Colonic mucosa (tissue), 4 donors: ENCODE measurements at places on chromosomes 13 and 19. TPM values are rescaled to one million over a fixed set of nuclear protein-coding genes. Genes with fewer than 3 reads are reported as not detected.
A peak's percentile ranks its signal among the peaks of the same experiment; 100 is the strongest.

DNA sequence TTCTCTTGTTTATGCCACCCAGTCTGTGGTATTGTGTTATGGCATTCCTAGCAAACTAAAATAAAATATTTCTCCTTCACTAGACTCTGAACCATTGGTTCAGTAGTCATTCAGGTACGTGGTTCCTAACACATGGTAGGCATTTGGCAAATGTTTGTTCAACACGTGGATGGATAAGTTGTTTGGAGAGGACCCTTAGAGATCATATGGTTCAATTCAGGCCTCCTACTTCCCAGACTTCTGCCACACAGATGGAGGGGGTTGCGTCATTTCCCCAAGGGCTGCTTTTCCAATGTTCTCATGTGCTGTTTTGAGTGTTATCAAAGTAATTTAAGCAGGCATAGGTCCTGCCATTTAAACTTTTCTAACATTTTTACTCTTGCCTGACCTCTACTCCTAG, 6.7 kb downstream of the CXCL17 start:
- no peak for DNase-seq

DNA sequence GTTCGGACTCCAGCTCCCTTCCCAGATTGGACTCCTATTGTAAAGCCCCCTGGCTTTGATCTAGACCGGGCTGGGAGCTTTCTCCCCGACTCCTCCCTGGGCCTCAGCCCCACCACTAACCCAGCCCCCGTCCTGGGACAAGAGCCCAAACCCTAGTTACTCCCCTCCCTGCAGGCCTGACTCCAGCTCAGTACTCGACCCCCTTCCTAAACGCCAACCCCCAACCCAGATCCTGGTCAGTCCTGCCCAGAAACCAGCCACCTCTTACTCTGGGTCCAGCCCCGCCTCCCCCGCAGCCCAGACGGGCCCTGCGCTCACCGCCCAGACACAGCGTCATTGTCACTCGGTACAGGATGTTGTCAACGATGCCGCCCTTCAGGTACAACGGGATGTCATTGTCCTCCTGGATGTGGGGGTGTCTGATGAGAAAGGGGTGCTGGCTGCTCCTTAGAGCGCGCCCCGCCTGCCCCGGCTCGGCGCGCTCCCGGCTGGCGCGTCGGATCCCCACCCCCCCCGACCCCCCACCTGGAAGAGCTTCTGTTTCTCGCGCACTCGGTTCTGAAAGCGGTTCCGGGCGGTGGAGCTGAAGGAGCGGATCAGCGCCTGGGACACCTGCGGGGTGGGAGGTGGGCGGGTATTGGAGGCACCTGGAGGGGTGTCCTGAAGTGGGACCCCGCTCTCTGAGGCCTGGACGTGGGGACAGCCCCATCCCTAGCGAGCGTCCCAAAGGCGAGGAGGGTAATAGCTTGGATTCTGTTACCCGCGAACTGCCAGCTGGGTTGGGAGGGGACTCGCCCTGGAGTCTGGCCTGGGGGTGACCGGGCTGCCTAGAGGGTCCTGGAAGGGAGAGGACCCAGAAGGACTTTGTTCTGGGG, 866 bp downstream of the COX7A1 start:
- no peak for DNase-seq

Gene LILRA2
- 0.85 TPM for total RNA-seq

Gene CABP5
- not detected for total RNA-seq

Gene ZNF578
- 0.27 TPM for total RNA-seq

GRCh38 chr19:53394522-53394973, 401 bp upstream of the ZNF765 start:
- no peak for DNase-seq

Gene PTPRH
- total RNA-seq: 131 TPM

Gene C3
- total RNA-seq: 28.2 TPM

DNA sequence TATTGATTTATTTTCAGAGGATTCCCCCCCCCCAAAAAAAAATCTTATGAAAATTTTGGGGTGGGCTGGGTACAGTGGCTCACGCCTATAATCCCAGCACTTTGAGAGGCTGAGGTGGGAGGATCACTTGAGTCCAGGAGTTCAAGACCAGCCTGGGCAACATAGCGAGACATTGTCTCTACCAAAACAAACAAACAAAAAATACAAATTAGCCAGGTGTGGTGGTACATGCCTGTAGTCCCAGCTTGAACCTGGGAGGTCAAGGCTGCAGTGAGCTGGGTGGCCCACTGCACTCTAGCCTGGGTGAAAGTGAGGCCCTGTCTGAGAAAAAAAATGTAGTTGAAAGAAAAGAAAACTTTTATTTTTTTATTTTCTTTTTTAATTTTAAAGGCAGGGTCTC, 17.9 kb downstream of the NECTIN2 start:
- no peak for DNase-seq

Gene EFNB2
- 41.8 TPM for total RNA-seq

- no peak for DNase-seq
Observed at GRCh38 chr19:56091751-56092546, 29.1 kb downstream of the ZNF787 start.

Gene TEX101
- total RNA-seq: 0.17 TPM

GRCh38 chr19:54795758-54796157, 7.7 kb upstream of the KIR2DL4 start:
- DNase-seq: no peak

Gene TMEM259
- 170 TPM for total RNA-seq

Gene CLC
- 0.56 TPM for total RNA-seq

DNA sequence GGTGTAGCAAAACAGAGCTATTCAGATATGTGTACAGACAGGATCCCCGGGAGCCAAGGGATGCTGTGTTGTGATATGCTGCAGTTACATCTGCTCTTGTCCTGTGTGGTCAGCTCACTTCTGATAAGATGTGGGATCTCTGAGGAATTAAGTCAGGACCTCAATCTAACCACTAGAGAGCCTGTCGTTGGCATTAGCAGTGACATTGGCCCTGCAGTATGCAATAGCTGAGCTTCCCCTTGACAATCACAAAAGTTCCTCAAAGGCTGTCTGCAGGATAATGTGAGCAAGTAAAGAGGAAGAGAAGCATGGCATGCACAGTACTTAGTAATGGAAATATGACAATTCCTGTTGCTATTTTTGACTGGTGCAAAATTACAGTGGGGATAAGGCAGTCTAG, 203.4 kb upstream of the MIR17HG start:
- DNase-seq: no peak

DNA sequence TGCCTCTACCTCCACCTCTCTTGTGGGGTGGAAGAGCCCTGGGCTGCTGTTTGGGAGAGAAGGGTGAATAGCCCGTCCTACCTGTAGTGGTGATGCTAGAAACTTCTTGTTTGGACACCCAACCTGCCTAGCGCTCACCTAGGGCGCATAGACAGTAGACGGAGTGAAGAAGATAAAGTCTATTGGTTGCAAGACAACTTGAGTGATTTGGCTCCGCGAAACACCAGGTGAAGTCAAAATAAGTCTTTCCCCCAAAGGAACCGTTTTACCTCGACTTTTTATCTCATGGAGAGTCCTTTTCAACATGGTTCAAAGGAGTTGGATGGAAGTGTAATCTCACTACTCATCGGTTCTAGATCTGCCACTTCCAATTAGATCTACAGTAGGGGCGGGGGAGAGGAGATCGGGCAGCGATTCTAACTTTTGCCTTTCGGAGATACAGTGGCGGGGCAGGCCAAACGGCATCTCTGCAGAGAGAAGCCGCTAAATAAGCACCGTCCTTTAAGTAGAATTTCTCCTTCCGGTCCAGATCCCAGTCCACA, 694 bp upstream of the ZIC5 start:
- peak; percentile 16 for DNase-seq

DNA sequence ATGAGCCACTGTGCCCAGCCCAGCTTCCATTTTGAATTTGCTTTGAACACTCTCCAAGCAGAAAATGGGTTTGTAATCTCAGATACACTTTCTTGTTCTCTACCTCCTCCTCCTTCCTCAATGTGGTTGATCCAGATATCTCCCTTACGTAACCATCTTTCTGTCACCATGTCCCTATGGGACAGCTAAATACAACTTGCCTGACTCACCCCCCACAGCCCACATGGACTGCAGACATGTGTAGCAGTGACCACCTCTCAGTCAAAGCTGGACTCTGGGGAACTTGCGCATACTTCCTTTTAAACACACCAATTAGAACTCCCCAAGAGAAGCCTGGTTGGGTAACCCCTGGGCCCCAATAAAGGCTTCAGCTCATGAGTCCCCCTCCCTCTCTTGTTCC, 10.8 kb upstream of the ZNF799 start:
- no peak for DNase-seq

Gene ZNF285
- 1.4 TPM for total RNA-seq

GRCh38 chr19:2096480-2097202, at the start of gene IZUMO4:
Gene IZUMO4 (plus strand): TSS chr19:2096915. CDS start chr19:2096946, 31 bp downstream.
- peak; percentile 99 for DNase-seq

GRCh38 chr13:43432958-43433357, 353.8 kb downstream of the ENOX1 start:
- no peak for DNase-seq

DNA sequence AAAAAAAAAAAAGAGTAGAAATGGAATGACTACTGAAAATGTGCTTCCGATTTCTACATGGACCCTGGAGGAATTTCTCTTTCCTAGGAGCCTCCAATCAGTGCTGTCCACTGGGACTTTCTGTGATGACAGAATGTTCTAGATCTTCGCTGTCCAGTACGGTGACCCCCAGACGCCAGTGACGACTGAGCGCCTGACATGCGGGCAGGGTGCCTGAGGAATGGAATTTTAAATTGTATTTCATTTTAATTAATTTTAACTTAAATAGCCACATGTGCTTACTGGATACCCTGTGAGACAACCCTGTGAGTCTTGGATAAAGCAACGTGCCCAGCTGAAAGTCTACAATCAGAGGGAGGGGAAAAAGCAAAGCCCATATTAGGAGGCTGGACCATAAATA, 4.1 kb upstream of the TLE6 start:
- no peak for DNase-seq
